ENCODE measurements at places on chromosomes 2 and 18. TPM values are rescaled to one million over a fixed set of nuclear protein-coding genes. Genes with fewer than 3 reads are reported as not detected.

The ERICH2 gene
- total RNA-seq = 1.7 TPM

The ERCC3 gene
- total RNA-seq = 38.2 TPM

The EFEMP1 gene
- 51.9 TPM for total RNA-seq

The DYNC1I2 gene
- total RNA-seq = 81.7 TPM

The DPP10 gene
- total RNA-seq = not detected

The LONRF2 gene
- total RNA-seq = not detected

The FASTKD2 gene
- 58.4 TPM for total RNA-seq

The ATG4B gene
- total RNA-seq = 39.6 TPM

The PAX8 gene
- total RNA-seq = 1.1 TPM

The CREB1 gene
- 51.6 TPM for total RNA-seq

All from nasal cavity respiratory epithelium epithelial cell of viscerocranial mucosa (primary cell).